Ureter (tissue), 1 donor: ENCODE measurements at places on chromosomes 4 and X. TPM values are rescaled to one million over a fixed set of nuclear protein-coding genes. Genes with fewer than 3 reads are reported as not detected.

DNA sequence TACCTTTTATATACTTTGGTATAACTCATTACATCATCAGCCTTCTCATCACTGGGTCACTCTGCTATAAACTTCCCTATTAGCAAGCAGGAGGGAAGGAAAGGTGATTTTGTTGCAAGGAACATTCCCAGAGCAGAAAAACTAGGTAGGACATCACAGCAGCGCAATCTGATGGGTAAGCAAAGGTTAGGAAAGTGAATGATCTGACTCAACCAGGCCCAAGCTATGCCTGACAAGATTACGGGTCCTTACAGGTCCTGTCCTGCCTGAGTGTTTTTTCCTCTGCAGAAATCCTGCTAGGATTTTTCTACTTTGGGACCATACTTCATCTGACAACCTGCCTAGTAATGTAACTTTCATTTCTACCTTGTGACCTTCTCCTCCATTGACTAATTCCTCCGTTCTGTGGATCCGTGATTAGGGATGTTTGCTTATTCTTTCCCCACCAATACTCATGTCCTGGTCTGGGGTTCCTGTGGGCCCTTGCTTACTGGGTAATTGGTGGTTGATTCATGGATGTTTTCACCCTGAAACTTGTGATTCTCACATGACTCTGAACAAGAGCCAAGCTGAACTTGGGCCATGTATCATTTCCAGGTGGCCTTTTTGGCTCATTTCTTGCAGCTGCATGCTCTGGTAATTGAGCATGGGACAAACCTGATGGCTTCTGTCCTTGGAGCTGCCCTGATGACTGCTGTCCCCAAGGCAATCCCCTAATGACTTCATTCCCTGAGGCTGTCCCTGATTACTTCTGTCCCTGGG is 111.9 kb upstream of the KIT start:
- no peak for DNase-seq

The RS1 gene
- total RNA-seq: not detected

The SLC9A6 gene
- total RNA-seq: 12.9 TPM

The RAB39B gene
- total RNA-seq: 0.86 TPM

GRCh38 chrX:153667956-153668396 is 5.6 kb downstream of the PNCK start:
- DNase-seq: peak; percentile 92

DNA sequence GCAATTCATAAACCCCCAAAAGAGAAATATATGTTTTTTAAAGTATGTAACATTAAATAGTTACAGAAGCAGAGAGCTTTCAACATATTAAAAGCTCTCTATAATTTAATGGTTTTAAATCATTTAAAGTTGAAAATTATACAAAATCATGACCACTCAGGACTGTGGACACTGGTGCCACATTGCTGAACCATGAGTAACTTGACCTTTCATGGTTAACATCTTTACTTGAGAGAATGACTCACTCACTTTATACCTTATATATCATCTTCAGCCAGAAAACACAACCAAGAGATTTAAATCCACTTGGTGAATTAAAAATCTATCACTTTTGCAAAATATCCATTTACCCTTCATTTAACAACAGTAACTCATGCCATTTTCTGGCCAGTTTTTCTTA is 584.3 kb upstream of the SMIM31 start:
- no peak for DNase-seq

- DNase-seq: no peak
These were observed 36.9 kb downstream of the EVC start for GRCh38 chr4:5747738-5748375.

DNA sequence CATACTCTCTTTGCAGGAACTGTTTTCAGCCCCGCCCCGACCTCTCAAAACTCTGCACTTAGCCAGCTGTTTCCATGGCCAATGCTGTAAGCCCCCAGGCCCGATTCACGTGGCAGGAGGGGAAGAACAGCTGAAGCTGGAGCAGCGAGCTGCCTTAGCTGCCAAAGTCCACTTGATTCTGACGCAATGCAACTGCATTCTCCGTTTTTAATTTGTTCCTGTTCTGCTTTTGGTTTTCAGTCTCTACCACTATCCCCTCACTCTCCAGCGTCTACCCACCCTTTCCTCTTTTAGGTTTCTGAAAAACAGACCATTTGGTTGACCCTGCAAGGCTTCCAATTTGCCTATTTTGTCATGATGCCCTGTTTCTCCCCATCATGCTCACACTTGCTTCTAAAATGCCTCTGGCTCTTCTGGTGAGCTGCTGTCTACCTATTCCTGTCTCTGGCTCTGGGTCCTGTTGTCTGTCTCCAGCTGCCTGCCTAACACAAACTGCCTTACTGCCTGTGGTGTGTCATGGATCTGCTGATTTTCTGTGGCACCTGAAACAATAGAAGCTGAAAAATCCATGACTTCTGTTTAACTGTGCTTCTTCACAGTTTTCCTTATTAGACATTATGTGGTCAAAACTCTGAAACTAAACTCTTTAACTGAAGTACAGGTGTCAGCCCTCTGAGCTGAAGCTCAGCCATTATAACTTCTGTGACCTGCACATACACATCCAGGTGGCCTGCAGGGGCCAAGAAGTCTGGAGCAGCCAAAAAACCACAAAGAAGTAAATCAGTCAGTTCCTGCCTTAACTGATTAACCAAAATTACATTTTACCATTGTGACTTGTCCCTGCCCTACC is 160.5 kb upstream of the AGTR2 start:
- DNase-seq: no peak

The REPS2 gene
- 24.3 TPM for total RNA-seq

GRCh38 chr4:66872661-66873060 is 672.6 kb downstream of the CENPC start:
- no peak for DNase-seq

The C4orf54 gene
- total RNA-seq: not detected

GRCh38 chr4:126851391-126851790 is 781.4 kb upstream of the INTU start:
- DNase-seq: no peak

GRCh38 chr4:20249333-20249732 is 2.4 kb upstream of the SLIT2 start:
- DNase-seq: no peak

- DNase-seq: no peak
These were observed 137.6 kb downstream of the NPNT start for GRCh38 chr4:106032851-106033286.

DNA sequence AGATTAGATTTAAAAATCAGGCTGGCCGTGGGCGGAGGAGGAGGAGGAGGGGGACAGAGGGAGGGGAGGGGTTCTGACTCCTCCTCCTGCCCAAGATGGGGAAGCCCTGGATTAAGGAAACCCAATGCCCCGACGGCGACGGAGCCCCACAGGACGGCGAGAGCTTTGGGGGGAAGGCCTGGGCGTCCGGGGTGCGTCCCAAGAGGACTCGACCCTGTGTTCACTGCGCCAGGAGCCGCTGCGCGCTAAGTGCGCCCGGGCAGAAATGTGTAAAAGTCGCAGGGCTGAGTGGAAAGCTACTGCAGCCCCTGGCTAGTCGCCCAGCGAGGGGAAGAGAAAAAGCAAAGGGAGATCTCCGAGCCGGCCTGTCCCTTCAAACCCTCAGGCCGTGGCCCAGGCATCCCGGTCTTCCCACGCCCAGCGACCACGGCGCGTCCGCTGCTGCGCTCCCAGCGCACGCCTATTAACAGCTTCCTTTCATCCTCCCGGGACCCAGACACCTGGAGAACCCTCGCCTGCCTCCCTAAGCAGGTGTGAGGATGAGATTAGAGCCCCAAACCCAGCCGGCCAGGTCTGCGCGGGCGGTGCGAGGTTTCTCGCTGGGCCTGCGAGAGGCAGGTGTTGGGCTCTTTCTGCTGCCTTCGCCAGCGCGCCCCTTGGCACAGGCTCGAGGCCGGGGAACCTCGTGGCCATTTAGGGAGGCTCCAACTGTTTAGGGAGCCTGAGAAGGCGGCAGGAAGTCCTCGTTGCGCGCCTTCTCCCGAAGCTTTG is 1.4 kb upstream of the RPS6KA3 start:
- DNase-seq: peak; percentile 61

The SLC9B2 gene
- 13.0 TPM for total RNA-seq

DNA sequence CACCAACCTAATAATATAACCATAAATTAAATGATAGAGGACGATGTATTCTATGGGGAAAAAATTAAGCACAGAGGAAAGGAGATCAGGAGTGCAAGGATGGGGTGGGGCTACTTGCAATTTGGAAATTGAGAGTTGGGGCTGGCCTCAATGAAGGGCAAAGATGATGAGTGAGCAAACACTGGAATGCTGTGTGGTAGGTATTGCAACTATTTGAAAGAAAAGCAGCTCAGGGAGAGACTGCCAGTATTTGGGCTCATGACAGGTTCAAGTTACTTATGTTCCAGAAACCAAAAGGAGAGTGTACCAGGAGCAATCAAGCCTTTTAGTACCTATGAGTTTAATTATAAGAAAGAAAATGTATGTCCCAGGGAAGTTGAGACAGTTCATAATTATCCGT is 47.4 kb downstream of the ASIC5 start:
- no peak for DNase-seq

The DKK2 gene
- total RNA-seq: 4.4 TPM

The MAGEA8 gene
- total RNA-seq: not detected

GRCh38 chrX:41779030-41779564 is 55.1 kb downstream of the GPR82 start:
- no peak for DNase-seq

DNA sequence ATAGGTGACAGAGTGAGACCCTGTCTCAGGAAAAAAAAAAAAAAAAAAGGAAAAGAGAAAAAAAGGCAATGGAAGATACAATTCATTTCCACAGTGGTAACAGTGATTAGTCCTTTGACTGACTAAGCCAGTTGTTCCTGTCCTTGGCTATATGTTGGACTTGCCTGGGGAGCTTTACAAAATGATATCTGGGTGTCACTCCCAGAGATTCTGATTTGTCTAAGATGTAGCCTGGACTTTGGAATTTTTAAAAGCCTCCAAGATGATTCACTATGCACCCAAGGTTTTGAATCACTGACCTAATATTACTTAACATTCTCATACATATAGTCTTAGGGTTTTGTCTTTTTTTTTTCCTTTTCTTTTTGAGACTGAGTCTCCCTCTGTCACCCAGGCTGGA is 16.9 kb downstream of the HELQ start:
- no peak for DNase-seq

GRCh38 chr4:184854673-184855072 is 28.9 kb upstream of the ACSL1 start:
- DNase-seq: no peak

DNA sequence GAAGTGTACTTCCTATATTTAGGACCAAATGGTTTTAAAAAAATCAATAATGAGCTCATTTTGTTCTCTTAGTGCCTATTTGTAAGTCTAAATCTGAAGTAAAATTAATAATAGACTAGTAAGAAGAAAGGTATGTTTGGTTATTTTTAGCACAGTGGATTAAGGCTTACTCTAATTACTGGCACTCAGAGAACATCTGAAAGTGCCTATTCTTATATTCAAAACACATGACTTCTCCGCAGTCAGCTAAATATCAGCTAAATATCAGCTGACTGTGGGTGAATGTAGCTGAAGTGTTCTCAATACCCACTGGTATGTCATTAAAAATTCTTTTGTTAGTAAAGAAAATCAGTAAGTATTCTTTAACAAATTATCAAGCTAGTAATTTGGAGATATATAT is 6.0 kb downstream of the AP1S2 start:
- no peak for DNase-seq

DNA sequence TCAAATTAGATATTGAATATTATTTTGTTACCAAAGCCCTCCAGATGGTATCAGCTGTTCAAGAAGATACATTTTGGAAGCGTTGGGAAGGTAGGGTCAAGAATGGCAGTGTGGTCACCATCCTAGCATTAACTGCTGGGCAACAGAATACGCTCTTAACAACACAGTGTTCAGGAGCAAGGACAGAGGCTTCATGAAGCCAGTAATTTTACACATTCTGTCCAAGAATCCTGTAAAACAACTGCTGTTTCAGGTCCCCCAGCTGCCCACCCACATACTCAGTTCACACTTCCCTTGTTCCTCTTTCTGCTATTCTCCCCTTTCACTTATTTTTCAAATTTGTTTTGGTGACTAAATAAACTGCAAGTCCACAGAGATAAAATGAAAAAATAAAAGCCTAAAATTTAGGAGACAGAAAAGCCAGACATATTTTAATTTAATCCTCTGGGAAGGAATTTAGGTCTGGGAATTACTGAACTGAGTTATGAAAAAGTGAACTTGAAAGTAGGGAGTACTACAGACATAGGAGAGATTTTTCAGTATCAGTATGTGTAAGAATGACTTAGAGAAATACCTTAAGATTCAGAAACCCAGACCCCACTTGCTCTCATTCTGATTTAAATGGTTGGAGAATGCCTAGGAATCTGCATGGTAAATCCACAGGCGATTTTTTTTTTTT is 406.7 kb downstream of the MAPK10 start:
- no peak for DNase-seq

- no peak for DNase-seq
These were observed 83.3 kb downstream of the C4orf33 start for GRCh38 chr4:129179276-129179675.

The KIT gene
- 21.0 TPM for total RNA-seq
